CD4-positive, alpha-beta T cell treated with Interleukin-21 for 1 hour (primary cell): ENCODE measurements at places on chromosomes 6 and 20.

DNA sequence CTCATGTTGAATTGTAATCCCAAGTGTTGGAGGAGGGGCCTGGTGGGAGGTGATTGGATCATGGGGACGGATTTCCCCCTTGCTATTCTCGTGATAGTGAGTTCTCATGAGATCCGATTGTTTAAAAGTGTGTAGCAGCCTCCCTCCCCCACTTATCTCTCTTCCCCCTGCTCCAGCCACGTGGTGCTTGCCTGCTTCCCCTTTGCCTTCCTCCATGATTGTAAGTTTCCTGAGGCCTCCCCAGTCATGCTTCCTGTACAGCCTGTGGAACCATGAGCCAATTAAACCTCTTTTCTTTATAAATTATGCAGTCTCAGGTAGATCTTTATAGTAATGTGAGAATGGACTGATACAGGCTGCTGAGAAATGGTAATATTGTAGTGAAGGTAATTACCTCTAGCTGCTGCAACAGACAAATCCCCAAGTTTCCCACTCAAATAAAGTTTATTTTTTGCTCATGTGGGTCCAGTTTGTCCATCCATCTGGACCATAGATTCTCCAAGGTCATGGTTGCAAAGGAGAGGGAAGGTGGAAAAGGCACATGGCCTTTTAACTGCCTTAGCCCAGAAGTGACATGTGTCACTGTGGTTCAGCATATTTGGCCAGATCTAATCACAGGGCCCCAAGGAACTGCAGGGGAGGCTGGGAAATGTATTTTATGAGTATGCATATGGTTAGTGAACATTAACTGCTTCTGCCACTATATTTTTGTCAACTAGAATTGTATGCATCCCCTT, 89.2 kb downstream of the TRMT11 start:
- DNase-seq, result no peak

DNA sequence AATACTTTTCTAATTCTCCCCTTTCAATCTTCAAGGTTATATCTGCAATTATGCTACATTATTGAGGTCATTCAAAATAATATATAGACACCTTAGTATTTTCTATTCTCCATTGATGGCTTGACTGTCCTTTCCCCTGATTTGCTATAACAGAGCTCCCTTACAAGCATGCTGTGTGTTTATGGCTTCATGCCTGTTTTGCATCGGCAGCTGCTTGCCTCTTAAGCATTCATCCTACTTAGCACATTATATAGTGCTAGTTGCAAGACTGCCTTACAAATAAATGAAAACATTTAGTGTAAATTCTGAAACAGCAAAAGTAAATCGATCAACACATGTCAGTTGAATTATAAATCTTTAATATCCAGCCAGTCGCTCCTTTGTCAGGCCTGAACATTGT, 476.2 kb upstream of the POU3F2 start:
- no peak for DNase-seq

GRCh38 chr6:6201200-6201599, 119.3 kb downstream of the F13A1 start:
- no peak for DNase-seq

GRCh38 chr6:4349931-4350330, 214.6 kb upstream of the ECI2 start:
- no peak for DNase-seq

- peak; percentile 35 for DNase-seq
Observed at GRCh38 chr6:26363882-26364701, 906 bp upstream of the BTN3A2 start.

DNA sequence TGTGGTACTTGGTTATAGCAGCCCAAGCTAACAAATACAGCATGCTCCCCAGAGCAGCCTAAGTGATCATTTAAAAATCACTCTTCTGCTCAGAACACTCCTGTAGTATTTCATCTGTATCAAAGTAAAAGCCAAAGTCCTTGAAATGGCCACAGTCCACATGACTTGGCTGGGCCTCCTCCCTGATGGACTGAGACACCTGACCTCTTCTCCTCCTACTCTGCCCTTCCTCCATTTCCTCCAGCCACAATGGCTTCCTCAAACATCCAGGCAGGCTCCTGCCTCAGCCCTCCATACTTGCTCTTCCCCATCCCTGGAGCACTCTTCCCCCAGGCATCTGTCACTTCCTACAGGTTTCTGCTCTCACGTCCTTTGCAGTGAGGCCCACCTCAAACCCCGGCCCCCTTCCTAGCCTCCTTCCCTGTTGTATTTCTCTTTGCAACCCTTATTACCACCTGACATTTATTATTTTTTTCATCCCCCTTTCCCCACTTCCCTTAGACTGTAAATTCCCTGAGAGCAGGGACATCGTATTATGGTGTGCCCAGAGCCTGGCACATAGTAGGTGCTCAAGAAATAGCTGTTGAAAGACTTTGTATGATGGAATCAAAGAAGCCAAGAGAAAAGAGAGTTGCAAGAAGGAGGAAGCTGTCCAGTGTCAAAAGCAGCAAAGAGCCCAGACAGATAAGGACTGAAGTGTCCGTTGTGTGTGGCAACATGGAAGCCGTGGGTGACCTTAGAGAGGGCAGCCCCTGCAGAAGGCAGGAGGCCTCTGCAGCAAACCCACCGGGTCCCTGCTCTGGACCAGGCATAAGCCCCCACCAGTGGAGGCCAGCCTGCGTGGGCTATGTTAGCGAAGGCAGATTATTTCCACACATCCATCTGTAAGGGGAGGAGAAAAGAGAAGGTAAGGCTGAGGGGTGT, 87.5 kb downstream of the TRERF1 start:
- DNase-seq, result no peak

GRCh38 chr20:11324990-11325389, 592.7 kb upstream of the BTBD3 start:
- DNase-seq, result no peak

DNA sequence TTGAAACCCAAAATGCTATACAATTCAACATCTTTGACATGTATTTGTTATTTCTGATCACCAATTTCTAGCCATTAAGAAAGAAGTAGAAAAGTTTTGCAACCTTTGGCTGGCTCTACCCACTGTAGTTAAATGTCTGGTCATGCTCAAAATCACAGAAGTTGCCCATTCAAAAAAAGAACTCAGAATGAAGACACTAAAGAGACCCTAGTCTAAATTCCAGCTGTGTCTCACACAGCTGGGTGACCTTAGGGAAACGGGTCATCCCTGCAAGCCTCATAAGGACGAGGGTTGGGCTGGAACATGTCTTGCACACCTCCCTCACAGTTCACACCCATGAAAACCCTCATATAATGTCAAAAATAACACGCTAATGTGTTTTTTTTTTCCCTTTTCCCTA, 10.3 kb downstream of the FOXQ1 start:
- DNase-seq, result no peak

GRCh38 chr20:45892049-45892825, 1.1 kb downstream of the CTSA start:
- no peak for DNase-seq

DNA sequence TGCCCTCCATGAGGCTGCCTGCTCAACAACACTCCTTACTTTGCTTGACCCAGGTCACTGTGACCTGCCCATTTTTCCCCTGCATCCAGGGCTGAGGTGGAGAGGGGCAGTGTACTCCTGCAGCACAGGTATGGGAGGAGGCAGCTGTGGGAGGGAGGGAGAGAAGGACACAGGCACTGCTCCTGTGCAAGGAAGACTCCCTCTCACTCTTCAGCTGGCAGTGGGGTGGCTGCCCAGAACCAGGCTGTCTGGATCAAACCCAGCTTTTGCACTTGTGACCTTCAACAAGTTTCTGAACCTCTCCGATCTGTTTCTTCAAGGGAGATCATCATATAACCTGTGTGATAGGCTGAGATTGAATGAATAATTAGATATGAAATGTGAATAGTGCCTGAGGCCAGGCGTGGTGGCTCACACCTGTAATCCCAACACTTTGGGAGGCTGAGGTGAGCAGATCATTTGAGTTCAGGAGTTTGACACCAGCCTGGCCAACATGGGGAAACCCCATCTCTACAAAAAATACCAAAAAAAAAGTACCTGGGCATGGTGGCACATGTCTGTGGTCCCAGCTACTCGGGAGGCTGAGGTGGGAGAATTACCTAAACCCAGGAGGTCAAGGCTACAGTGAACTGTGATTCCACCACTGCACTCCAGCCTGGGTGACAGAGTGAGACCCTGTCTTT, 14.1 kb downstream of the TGIF2 start:
- DNase-seq, result no peak

DNA sequence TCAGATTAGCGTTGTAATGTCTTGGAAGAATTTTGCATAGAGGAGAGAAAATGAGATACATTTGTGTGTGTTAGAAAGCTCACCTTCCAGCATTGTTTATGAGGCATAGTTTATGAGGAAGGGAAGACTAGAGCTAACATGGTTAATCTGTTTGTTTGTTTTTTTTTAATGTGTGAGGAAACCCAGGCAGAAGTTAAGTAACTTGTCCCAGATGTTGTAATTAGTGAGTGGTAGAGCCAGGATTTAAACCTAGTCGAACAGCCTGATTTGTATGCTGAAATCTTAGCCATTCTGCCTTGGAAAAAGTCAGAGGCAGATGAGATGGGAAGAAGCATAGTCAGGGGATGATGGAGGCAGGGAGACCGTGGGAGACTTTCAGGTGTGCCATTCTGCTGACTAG, 29.1 kb downstream of the NDUFAF5 start:
- DNase-seq, result no peak

- DNase-seq, result no peak
Observed at GRCh38 chr6:108768166-108768555, 80.1 kb upstream of the ARMC2 start.

- no peak for DNase-seq
Observed at GRCh38 chr6:42276034-42276890, 58.6 kb upstream of the MRPS10 start.
